Stimulated activated effector memory CD8-positive, alpha-beta T cell treated with anti-CD3 and anti-CD28 coated beads, Interleukin-12 subunit alpha, Interleukin-12 subunit beta, amount 100 ng/mL, for 72 hours (primary cell): ENCODE measurements at places on chromosomes 3 and 15.

DNA sequence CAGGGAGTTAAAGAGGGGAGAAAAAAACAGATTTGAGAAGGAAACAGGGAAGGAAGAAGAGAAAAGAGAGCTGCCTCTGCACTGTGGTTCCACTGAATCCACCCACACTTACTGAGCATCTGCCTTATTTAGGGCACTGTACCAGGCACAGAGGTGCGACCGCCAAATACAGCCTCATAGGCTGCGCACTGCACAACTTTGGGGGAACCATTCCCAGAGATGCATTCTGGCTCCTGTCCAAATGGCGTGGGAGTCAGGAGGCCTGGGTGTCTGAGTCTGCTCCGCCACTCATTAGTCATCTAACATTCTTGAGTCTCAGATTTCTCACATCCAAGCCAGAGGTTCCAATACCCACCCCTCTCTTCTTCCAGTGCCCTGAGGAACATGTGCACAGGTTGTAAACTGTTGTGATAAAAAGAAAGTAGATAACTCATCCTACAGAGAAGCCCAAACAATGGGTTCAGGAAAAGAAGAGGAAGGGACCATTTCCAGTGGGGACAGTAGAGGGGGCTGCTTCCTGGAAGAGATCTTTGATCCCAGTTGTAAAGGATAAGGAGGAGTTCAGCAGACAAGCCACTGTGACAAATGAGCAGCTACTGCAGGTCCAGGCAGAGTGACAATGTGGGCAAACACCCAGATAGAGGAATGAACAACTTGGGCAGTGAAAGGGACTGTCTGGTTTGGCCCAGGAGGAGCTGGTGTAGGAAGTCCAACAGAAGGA lies 254.6 kb downstream of the UACA start:
- no peak for DNase-seq

GRCh38 chr3:171187706-171188290 lies 161.3 kb upstream of the SLC2A2 start:
- no peak for DNase-seq

DNA sequence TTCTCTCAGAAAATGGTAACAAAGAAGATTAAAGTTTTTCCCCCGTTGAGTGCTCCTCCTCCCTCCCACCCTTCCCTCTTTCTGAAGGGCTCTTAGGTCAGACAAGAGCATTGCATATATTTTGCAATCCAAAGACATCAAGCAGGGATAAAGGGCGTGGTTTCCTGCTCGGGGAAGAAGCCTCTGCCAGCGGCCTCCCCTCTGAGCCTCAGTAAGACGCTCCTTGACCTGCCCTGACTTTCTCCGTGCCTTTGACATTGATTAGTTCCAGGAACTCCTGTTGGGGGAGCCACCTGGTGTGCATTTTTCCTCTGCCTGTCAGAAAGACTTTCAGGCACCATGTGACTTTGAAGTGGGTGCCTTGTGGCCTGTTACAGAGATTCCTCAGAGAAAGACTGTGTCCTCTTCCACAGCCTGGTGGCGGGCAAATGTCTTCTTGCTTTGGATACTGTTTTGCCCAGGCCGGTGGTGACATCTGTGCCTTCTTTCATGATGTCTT lies 87.2 kb upstream of the TBL1XR1 start:
- DNase-seq, result no peak

- DNase-seq, result no peak
Observed at GRCh38 chr15:75693501-75694240, 19.0 kb downstream of the CSPG4 start.

DNA sequence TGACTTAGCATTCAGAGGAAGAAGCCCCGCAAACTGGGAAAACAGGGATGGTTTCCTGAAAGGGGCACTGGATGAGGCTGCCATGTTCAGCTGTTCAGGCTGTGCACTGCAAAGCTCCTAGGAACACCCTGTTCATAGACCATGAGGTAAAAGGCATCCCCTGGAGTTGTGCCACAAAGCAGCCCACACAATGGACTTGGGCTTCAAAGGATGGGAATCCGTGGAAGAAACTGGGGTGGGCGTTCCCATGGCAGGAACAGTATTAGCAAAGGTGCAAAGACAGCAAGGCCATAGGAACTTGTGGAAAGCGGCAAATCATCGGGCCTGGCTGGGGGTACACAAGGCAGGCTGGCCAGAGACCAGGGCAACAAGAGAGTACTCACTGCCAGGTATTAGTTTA lies 8.9 kb downstream of the OXTR start:
- DNase-seq, result no peak

GRCh38 chr3:160544844-160545503 lies 20.4 kb downstream of the KPNA4 start:
- DNase-seq, result no peak

DNA sequence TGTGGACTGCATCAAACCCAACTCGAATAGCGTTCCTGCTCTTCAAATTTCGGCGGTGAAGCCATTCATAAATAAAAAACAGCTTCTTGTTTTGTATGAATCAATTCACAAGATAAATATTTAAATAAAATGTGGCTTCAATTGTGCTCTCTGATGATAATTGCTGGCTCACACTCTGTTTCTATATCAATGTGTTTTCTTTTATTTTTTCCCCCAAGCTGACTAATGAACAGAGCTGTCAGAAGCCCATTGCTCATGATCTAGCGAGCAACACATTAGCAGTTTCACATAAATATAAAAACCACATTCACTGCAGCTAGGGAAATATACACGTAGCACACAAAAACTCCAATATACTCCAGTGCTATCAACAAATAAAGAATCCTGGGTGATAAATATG lies 45.0 kb upstream of the FOXP1 start:
- no peak for DNase-seq

DNA sequence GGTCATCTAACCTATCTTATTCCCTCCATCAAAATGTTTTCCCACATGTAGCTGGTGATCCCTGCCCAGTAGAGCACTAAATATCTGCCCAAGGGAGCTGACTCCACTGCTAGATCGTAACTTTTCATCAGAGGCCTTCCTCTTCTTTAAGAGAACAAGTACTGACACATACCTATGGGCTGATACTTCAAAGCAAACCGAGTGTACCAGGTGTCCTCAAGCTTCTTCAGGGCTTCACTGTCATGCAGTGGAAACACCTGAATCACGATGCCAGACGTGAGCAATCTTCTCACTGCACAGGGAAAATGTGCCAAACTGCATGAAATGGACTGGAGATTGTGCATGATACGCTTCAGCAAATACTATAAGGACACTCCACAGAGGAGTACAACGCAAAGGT lies 41.6 kb downstream of the ANO10 start:
- no peak for DNase-seq

DNA sequence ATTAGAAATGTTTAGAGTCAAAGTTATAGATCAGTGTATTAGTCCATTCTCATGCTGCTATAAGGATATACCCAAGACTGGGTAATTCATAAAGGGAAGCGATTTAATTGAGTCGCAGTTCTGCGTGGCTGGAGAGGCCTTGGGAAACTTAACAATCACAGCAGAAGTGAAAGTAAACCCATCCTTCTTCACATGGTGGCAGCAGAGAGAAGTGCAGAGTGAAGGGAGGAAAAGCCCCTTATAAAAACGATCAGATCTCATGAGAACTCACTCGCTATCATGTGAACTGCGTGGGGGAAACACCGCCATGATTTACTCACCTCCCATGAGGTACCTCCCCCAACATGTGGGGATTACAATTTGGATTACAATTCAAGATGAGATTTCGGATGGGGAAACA lies 871.5 kb downstream of the DIPK2A start:
- DNase-seq, result no peak

- DNase-seq, result no peak
Observed at GRCh38 chr15:56929399-56929798, 11.0 kb downstream of the TCF12 start.

DNA sequence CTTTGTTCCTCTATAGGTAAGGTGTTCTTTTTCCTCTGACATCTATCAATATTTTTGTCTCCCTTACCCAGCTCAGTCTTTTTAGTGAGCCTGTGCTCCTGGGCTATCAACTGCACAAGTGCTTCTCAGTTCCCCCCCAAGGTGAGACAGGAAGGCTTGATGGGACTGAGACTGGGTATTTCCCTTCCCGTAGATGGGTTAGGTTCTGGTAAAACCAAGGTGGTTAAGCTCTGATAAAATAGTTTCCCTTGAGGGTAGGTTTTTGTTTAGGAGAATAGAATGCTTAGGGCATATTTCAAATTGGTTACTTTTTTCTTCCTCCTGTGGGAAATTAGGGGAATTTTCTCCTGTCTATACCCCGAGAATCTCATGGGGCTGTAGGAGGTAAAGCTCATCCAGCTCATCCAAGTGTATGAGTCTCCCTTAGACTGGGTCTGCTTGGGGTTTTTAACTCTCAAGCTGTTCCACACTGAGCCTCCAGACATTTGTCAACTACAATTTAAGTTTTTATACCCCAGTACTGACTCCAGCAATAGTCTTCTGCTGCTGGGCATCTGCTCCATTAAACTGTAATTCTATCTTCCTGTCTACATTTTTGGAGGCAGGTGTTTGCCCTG lies 44.9 kb downstream of the OXSR1 start:
- DNase-seq, result no peak

DNA sequence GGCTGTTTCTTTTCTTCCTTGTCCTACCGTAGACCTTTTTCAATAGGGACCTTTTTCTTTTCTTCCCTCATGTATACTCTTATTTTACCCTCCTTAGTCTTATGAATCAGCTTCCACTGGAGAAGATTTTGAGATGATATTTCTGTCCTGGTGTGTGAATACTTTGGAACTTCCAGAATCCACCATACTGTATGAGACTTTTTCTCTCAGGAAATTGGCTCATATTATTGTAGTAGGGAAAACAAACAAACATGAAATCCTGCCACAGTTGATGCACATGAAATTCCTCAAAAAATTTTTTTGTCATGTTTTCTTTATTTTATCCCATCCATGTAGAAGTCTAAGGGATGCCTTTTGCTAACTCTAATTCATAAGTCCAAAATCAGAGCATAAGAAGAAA lies 289.3 kb upstream of the PLSCR5 start:
- no peak for DNase-seq

DNA sequence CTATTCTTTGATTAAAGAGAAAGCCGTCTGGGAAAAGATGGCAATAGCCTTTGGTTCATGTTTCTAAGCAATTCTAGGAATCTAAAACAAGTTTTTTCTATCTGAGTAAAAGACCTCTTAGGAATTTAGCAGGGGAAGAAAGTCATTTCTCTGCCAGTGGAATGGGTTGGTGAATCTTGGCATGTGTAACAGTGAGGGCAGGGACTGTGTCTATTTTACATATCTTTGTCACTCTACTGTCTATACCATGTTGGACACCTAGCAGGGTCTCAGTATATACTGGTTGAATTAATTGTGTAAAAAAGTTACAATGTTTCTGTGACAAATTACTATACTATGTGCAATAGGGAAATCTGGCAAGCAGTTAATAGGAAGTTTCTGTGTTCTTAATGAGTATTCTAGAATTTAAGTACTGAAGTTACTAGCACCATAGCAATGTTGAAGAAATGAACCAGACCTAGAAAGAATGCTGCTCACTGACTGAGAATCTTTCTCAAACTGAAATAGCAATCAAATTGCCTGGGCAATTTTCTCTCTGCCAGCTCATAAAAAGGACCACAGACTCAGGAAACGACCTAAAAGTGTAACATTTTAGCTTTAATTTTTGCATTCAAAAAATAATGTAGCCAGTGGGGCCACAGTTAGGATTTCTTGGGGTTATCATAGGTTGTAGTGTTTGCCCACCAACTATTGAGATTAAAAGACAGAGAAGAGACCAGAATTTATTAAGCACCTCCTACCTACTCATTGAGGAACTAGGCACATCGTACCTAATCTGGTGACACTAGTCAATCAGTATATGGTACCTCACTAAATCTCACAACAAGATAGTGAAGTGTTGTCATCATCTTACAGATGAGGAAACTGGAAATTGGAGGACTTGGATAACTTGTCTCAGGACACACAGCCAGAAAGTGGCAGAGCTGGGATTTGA lies 56.2 kb upstream of the LEKR1 start:
- no peak for DNase-seq

DNA sequence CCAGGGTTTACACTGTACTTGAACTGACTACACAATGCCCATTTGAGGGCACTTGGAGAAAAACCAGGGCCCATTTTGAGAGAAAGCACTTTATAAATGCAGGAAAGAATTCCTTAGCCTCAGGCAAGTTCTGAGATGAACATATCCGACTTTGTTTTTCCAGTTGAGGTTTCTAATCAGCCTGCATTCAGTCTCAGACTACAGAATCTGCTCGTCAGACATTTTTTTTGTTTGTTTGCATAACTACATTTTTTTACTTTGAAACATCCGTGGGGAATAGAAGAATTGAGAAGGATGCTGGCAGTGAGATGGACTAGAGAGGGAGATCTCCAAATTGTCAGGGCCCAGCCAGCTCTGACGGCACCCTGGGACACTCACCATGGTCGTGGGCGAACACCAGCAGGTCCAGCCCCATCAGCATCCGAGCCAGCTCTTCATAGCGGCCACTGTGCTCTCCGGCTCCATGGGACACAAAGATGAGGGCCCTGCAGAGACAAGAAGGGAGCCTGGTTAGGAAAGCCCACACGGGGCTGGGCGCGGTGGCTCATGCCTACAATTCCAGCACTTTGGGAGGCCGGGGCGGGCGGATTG lies 40.8 kb downstream of the MGLL start:
- DNase-seq, result no peak

DNA sequence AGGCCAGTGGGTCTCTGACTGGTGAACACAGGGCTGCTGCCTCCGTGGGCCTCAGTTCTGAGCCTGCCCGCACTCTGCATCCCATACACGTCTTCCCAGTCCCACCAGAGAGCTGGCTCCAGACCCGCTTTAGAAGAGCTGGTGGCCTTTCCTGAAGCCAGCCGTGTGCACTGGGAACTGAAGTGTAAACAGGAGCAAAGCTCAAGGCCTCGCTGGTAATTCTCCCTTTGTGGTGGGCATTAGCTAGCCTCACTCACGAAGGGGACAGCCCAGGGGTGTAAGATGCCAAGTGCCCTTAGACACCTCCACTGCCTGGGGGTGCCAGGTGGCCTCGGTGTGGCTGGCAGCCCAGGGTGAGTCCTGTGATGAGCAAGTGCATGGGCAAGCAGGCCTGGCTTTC lies 12.9 kb upstream of the LINGO1 start:
- no peak for DNase-seq

- DNase-seq, result no peak
Observed at GRCh38 chr15:49082960-49083359, 36.7 kb upstream of the SECISBP2L start.

GRCh38 chr15:73866881-73867410 lies 6.4 kb upstream of the TBC1D21 start:
- no peak for DNase-seq

GRCh38 chr3:179671747-179672242 lies 19.0 kb downstream of the USP13 start:
- DNase-seq, result no peak

GRCh38 chr15:79051941-79052731 lies 38.4 kb downstream of the RASGRF1 start:
- DNase-seq, result no peak

GRCh38 chr3:45137656-45138181 lies 8.5 kb downstream of the CDCP1 start:
- DNase-seq, result no peak
